Midbrain (tissue), 1 donor: ENCODE measurements at places on chromosomes 7 and 10.

DNA sequence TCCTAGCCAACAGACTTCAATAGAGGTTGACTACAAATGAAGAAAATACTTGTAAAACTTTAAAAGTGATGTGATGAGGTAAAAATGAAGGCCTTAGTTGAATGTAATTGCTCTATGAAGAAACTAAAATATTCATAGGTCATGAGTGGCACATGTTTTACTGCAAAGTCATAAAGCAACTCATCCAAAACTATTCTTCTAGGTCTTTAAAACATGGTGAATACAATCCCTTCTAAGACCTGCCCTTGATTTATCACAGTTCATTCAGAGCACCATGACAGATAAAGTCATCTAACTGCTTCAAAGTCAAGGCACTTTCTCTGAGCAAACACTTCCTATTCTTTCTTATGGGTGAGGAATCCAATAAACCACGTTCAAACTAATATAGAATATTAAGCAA lies 713.5 kb downstream of the SORCS1 start:
- DNase-seq, result no peak

DNA sequence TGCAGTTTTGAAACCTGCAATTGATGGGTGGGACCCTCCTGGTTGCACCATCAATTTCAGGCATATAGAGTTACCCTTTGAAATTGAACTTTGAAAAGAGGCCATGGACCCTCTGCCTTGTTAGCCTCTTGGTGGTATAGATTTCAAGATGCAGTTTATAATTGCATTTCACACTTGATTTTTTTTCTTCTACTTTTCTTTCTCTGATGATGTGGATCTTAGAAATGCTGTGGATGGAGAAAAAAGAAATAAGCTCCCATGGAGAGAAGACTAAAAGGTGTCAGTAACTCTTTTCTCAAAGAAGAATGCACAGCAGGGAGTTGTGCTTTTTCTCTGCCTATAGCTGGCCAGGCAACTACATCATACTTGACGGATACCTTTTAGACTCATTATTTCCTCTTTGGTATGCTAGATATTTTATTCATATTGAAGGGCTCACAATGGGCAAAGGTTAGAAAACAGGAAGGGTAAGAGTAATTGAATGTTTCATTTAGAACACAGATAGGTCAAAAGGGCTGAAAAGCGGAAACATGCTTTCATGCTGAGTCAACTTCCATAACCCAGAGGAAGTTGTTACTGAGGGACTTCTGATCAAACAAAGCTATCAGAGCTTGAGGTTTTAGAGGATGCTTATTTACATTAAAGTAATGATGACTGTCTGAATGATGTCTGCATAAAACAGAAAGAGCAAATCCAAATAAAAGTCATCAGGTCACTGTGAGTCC lies 773.2 kb upstream of the LRRN3 start:
- DNase-seq, result no peak

- no peak for DNase-seq
Observed at GRCh38 chr7:26588511-26588910, 275.9 kb downstream of the SKAP2 start.

- DNase-seq, result no peak
Observed at GRCh38 chr7:116740755-116741462, 68.9 kb downstream of the MET start.

DNA sequence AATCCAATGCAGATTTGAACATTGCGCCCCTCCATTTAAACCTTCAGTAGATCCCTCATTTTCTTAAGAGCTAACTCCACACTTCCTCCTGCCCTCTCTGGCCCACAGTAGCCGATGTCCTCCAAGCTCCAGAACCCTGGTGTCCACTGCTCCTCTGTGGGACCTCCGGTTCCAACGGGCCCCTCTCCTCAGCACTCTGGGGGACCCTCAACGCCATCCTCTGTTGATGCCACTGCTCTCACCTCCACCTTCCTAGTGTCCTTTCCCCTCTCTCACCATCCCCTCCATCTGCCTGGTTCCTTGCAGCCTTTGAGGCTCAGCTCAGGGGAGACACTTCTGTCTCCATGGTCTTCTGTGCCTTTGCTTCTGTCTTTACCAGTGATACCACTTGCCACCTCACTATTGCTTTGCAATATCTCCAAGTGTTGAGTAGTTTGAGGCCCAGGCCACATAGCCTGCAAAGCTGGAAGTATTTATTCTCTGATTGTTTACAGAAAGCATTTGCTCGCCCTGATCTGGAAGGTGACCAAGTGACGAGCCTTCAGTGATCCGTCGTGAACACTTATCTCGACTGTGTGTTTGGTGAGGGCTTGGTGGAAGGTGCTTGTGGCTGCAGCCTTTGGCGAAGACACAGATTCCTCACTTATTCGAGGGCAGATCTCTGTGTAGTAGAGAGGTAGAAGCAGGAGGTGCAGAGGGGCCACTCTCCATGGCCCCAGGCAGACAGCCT lies 104.8 kb upstream of the SHH start:
- DNase-seq, result no peak

- no peak for DNase-seq
Observed at GRCh38 chr10:72234560-72235095, 18.6 kb upstream of the ASCC1 start.

- no peak for DNase-seq
Observed at GRCh38 chr10:26781797-26782196, 79.0 kb downstream of the ABI1 start.

DNA sequence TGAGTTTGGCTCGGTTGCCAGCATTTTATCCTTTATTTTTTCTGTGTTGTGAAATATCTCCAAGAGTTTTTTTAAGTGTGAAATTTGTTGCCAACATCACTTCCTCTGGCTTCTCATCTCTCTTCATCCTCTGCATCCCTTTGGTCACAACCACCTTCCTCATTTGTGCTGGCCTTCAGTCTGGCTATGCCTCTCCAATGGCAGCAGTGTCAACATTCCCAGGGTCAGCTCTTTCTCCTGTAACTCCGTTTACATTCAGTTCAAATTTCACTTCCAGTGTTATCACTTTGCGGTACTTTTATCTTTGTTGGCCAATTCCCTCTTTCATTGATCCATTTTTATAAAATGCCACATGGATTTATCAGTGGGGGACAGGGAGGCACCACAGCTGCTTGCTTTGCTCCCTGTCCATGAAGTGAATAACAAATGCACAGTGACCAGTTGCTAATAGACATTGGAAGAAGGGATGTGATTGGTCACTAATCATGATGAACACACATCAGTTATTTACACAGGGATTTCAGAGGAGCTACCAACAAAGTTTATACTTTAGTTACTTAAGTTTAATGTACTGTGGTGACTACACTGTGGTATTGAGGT lies 311.4 kb upstream of the LRGUK start:
- DNase-seq, result no peak

DNA sequence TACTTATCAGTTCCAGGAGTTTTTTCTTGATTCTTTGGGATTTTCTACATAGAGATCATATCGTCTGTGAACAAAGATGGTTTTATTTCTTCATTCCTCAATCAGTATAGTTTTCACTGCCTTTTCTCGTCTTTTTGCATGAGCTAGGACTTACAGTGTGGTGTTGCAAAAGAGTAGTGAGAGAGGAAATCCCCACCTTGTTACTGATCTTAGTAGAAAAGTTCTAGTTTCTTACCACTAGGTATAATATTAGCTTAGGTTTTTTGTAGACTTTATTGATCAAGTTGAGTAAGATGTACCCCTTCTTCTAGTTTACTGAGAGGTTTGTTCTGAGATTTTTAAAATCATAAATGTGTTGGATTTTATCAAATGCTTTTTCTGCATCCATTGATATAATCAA lies 123.3 kb downstream of the TMEM26 start:
- DNase-seq, result no peak

DNA sequence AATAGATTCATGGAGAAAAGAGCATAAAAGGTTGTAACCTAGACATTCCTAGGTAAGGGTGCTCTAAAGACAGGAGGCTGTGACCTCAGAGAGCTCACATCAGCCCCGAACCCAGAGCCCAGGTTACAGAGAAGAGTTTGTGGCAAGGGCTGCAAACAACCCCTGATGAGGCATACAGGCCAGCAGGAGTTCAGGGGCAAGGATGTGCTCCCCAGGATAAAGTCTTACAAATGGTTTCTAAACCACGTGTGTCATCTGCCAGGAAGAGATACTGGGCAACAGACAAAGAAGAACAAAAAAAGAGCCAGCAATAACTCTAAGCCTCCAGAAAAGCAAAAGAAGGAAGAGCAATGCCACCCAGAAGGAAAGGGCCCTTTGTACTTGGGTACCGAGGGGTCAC lies 27.7 kb downstream of the NCAPG2 start:
- DNase-seq, result no peak
